ENCODE measurements at places on chromosomes 1 and 21.

GRCh38 chr1:227318853-227319607 is 738 bp upstream of the CDC42BPA start:
- peak overlapping the region; percentile 20 for H3K4me3 ChIP-seq
- H3K27me3 ChIP-seq: peaks cover 26% of the 10 kb centered on the region
- no peaks in the 10 kb centered on the region for H3K36me3 ChIP-seq
- no peak overlapping the region for H3K27ac ChIP-seq
- no peak for DNase-seq

DNA sequence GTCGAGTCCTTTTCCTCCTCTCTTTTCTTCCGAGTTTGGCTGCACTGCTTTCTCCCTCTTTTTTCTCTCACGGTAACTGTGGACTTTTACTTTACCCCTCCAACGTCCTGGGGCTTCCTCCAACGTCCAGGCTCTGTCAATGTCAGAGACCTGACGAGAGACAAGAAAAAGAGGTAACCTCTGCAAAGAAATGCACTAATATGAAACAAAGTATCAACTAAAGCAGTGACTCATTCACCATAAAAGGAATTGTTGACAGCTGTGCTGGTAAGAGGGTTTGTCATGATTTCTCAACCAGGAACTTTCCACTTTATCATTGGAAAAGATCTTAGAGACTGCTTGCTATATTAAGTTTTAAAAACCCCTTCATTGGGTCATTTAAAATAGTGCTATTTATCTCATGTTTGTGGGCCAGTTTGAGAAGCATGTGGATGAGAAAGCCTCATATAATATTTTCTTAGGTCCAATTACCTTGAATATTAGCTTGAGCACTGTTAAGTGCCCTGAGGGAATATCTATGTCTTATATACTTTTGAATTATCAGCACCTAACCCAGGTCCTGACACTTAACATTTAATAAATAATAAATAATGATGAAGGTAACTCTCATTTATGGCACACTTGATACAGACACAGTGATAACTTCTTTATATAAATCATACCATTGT is at the start of gene GBP2:
Gene GBP2 (minus strand): TSS at position 202 of the 668 bp plus-strand sequence. CDS start 4,148 bp downstream, outside the sequence.
- peaks cover 8% of the 10 kb centered on the region for H3K36me3 ChIP-seq
- peaks cover 38% of the 10 kb centered on the region for H3K4me1 ChIP-seq
- no peaks in the 10 kb centered on the region for H3K27me3 ChIP-seq
- no peak for DNase-seq

- H3K27ac ChIP-seq: no peak overlapping the region
- no peaks in the 10 kb centered on the region for H3K27me3 ChIP-seq
- H3K4me1 ChIP-seq: no peaks in the 10 kb centered on the region
- H3K36me3 ChIP-seq: no peaks in the 10 kb centered on the region
These were observed 104.7 kb downstream of the PCP4 start for GRCh38 chr21:39971956-39972355.

DNA sequence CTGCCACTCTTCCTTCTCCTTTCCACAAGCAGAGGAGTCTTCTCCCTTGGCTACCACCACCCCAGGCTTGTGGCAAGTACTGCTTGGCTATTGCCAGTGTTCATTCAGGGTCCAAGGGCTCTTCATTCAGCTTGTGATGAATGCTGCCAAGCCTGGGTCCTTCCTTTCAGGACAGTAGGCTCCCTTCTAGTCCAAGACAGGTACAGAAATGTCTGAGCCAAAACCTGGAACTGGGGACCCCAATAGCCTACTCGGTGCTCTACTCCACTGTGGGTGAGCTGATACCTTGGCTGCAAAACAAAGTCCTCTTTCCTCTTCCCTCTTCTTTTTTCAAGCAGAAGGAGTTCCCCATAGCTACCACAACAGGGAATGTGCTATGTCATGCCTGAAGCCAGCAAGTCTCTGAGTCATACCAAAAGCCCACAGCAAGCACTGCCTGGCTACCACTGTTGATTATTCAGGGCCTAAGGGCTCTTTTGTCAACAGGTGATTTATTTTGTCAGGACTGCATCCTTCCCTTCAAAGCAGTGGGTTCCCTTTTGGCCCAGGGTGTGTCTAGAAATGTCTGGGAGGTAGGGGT is 268.9 kb downstream of the HHAT start:
- H3K36me3 ChIP-seq: no peaks in the 10 kb centered on the region
- DNase-seq: no peak
- H3K4me1 ChIP-seq: no peaks in the 10 kb centered on the region
- no peak overlapping the region for H3K27ac ChIP-seq

DNA sequence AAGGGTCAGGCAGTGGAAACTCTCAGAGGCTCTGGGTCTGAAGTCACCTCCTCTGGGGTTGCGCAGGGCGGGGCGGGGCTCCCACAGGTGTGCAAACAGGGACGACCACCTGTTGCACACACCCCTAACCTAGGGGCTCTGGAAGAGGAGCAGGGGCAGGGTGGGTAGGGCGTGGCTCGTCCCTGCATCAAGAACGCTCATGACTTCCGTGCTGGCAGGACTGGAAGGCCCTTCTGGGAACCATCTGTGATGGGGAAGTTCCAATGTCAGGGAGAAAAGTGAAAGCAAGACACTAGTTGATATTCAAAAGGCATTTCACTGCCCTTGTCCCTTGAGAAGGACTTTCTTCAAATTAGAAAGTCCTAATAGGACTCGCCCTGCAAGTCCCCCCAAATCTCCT is 22.1 kb upstream of the CLSTN1 start:
- H3K36me3 ChIP-seq: no peaks in the 10 kb centered on the region
- peaks cover 4% of the 10 kb centered on the region for H3K27me3 ChIP-seq
- H3K4me1 ChIP-seq: no peaks in the 10 kb centered on the region
- DNase-seq: no peak

All from T-cell (primary cell).